ENCODE measurements at places on chromosomes 13 and 19.
A peak's percentile ranks its signal among the peaks of the same experiment; 100 is the strongest.

GRCh38 chr13:29472332-29472961 is 123.0 kb downstream of the SLC7A1 start:
- H3K27ac ChIP-seq = no peak overlapping the region
- H3K4me3 ChIP-seq = no peak overlapping the region
- no peaks in the 10 kb centered on the region for H3K36me3 ChIP-seq
- DNase-seq = no peak
- no peaks in the 10 kb centered on the region for H3K27me3 ChIP-seq

GRCh38 chr19:51944798-51945552 is 17.7 kb downstream of the ZNF613 start:
- H3K4me3 ChIP-seq = peak overlapping the region; percentile 21
- no peak overlapping the region for H3K27ac ChIP-seq
- no peaks in the 10 kb centered on the region for H3K4me1 ChIP-seq
- H3K27me3 ChIP-seq = no peaks in the 10 kb centered on the region
- DNase-seq = no peak

DNA sequence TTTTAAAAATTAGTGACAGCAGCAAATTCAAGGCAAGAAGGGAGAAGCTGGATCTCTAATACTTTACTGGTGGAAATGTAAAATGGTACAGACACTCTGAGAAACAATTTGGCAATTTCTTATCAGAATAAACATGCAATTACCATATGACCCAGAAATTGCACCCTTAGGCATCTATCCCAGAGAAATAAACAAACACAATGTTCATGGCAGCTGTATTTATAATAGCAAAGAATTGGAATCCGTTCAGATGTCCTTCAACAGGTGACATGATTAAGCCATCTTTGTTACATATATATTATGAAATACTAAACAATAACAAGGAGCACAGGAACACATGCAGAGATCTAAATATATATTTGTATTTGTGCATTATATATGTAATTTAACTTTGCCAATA is 756.5 kb downstream of the SLITRK1 start:
- no peak for DNase-seq
- no peak overlapping the region for H3K4me3 ChIP-seq
- H3K36me3 ChIP-seq = no peaks in the 10 kb centered on the region

DNA sequence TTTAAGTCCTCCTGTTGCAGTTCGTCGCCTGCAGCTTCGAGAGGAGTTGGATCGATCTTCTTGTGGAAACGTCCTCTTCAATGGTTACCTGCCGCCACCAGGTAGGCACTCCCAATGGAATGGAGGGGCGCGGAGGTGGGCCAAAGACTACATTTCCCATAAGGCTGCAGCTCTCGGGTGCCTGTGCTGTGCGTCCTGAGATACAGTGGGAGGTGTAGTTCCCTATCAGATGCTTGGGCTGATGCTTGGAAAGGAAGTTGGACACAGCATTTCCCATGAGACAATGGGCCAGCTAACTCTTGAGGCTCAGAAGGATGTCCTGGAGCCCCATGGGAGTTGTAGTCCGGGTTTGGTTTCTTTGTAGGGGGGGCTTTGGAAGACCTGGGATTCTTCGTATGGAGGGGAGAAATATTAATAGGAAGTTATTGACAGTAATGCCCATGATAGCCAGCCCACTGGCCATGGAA is 1.8 kb downstream of the SHKBP1 start:
- no peak for DNase-seq
- H3K36me3 ChIP-seq = peaks cover 43% of the 10 kb centered on the region
- no peak overlapping the region for H3K27ac ChIP-seq

DNA sequence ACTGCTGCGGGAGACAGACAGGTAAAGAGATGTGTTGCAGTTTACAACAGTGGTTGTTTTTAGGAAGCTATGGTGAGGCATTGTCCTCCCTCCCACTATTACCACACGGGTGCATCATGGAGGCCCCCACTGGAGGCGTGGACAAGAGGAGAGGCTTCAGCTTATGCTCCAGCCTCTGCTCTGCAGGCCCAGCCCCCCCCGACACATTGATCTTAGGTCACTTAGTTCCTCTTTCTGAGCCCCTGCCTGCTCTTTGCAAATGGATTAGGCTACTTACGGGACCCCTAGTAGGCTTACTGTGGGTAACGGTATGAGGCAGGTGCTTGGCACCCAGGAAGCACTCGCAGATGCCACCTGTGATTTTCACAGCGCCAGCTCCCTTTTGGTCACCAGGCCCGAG is 123.9 kb downstream of the SLC7A1 start:
- H3K27ac ChIP-seq = no peak overlapping the region
- H3K4me1 ChIP-seq = no peaks in the 10 kb centered on the region
- H3K4me3 ChIP-seq = no peak overlapping the region
- DNase-seq = no peak
- H3K27me3 ChIP-seq = no peaks in the 10 kb centered on the region

DNA sequence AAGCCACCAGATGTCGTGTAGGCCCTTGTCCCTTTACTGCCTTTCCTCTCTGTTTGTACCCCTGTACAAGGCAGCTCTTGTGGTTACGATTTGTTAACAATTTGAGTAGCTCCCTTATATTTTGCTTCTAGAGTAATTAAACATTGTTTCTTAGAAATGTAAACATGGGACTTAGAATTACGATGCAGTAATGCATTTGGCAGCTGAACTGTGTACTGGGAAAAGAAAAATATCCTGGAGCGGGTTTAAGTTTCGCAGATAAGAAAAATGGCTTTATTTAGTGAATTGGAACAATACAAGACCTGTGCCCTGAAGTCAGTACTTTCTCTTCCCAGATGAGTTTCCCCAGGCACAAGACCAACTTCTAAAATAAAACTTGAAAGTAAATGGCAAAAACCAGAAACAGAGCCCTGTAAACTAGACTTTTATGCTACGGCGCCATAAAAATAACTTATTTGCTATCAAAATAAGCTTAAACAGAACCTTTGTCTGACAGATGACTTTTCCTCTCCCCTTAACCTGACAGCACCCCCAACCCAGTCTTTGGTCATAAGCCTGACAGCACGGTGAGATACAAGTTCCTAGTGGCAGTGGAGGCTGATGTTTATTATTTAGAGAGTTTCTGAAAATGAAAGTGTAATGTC is 63.0 kb downstream of the LRCH1 start:
- H3K27ac ChIP-seq = peak overlapping the region; percentile 88
- no peaks in the 10 kb centered on the region for H3K27me3 ChIP-seq
- H3K36me3 ChIP-seq = no peaks in the 10 kb centered on the region
- no peak for DNase-seq
- H3K4me3 ChIP-seq = no peak overlapping the region

DNA sequence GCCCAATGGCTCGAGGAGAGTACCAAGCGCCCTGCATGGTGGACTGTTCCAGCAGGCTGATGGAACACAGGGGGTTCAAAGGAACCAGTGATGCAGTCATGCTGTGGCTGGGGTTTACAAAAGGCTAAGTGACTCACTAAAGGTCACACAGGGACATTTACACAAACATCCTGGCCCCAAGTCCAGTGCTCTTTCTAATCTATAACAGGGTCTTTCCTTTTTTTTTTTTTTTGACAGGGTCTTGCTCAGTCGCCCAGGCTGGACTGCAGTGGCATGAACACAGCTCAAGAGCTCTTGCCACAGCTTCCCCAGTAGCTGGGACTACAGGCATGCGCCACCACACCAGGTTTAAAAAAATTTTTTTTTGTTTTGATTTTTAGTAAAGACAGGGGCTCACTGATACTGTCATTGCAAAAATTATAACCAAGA is 2.8 kb upstream of the SLC25A15 start:
- H3K36me3 ChIP-seq = no peaks in the 10 kb centered on the region
- no peaks in the 10 kb centered on the region for H3K27me3 ChIP-seq
- no peak overlapping the region for H3K27ac ChIP-seq
- no peak for DNase-seq
- no peak overlapping the region for H3K4me3 ChIP-seq

GRCh38 chr13:34152996-34153395 is 335.0 kb downstream of the RFC3 start:
- no peaks in the 10 kb centered on the region for H3K36me3 ChIP-seq
- no peak for DNase-seq
- peaks cover 41% of the 10 kb centered on the region for H3K4me1 ChIP-seq
- no peak overlapping the region for H3K4me3 ChIP-seq
- peaks cover 40% of the 10 kb centered on the region for H3K27me3 ChIP-seq
